ENCODE measurements at places on chromosomes 11 and 22.

DNA sequence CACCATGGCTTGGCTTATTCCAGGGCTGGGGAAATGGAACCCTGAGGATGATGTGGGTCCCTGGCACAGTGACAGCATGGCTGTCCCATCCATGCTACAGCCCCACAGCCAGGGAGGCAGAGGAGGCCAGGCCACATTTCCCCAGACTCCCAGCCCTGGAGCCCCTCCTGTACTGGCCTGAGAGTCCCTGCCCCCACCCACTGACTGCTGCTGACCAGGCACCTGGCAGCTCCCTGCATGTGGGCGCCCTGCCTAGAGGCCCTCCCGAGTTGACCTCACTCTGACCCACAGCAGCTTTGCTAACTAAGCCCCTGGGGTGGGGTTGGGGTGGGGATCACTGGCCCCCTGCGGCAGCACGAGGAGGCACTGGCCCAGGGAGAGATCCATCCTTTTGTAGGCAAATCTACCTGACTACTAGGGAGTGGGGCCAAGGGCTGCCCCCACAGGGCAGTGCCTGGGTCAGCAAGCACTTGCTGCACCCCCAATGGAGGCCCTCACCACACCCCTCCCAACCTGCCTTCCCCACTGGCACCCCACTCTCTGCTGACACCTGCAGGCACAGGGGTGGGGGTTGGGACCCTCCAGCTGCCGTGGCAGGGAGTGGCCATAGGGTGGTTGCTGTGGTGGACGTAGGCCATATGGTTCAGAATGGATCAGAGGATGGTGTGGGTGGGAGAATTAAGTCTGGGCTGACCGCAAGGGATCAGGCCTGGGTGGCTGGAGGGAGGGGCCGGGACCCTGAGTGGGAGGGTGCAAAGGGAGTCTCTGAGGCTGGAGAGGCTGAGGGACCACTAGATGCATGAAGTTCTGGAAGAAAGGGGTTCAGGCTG is 17.4 kb downstream of the ARVCF start:
- DNase-seq: no peak

DNA sequence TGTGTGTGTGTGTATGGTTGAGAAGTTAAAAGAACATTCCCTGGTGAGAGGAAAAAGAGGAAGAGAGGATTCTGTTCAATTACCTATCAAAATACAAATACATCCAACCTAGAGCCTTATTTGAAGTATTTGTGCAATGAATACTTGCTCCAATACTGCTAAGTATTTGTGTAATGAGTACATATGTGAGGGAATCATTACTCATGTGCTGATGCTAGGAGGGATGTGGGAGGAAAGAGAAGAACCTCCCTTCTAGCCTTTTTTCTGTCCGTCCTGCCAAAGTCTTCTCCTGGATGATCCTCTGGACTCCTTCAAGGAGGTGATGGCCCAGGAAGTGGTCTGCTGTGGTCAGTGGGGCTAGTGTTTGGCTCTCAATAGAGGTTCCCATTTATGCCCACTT is 36.0 kb upstream of the ACCSL start:
- no peak for DNase-seq

- no peak for DNase-seq
These were observed 1458.6 kb upstream of the TENM4 start for GRCh38 chr11:80899381-80899780.

- no peak for DNase-seq
These were observed 40.3 kb upstream of the OR5D13 start for GRCh38 chr11:55732936-55733335.

GRCh38 chr22:19174106-19175025 is 4.2 kb downstream of the SLC25A1 start:
- DNase-seq: no peak

GRCh38 chr22:24117942-24118341 is 63.3 kb upstream of the SUSD2 start:
- DNase-seq: peak; percentile 31

GRCh38 chr11:94219771-94220170 is 84.6 kb upstream of the IZUMO1R start:
- no peak for DNase-seq

DNA sequence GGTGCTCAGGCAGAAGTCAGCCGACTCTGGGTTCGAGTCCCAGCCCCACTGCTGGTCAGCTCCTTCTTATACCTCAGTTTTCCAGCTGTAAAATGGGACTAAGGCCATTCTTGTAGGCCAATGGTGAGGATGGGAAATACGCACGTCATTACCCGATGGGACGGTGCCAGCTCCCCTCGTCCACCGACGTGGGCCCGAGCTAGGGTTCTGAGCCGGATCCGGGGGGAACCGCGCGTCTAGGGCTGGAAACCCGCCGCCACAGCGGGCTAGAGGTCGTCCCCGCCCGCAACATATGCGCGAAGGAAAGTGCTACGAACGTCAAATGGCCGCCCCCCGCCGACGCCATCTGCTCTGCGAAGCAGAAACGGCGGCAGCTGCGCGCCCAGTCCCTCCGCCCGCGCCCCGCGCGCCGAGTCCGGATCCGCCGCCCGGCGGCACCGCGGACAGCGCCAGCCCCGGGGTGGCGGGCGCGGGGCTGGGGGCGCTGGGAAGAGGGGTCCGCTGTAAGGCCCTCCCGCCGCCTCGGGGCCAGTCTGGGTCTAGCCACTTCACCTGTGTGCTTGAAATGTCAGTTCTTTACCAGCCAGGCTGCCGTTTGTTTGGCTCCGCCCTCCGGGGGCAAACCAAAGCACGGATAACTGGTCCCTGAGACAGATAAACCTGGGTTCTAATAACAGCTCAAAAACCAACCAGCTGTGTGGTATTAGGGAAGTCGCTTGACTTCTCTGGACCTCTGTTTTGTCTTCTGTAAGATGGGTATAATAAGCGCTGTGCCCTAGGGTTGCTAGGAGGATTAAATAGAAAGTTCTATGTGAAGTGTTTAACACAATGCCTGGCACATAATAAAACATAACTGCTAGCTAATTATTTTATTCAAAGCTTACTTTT is 103.5 kb upstream of the RCN1 start:
- no peak for DNase-seq

DNA sequence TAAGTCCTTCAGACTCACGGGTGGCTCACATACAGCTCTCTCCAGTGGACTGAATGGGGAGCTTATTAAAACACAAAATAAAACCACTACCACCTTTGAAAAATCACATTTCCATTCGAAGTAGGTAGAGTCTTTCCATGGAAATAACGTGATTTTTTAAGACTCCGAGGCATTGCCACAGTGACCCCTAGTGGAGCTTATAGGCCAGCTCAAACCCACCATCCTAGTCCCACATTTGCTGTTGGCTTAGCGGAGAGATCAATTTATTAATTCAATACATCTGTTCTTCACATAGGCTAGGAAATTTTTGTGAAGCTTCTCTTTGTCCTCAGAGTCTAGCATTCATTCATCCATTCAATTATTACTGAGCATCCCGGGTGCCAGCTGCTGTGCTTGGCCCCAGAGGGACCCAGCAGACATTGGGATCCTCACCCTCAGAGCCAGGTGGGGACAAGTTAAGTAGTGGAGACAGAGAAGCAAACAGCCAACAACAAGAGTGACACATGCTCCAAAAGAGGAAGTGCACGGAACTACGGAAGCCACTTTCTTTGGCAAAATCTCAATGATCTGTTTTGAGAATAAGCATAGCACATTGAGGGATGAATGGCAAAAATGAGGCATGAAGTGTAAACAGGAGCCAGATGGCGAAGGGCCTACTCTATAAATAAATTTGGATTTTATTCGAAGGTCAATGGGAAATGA is 10.2 kb upstream of the P4HA3 start:
- DNase-seq: no peak

- no peak for DNase-seq
These were observed 52.4 kb downstream of the RTN4R start for GRCh38 chr22:20215742-20216141.

- DNase-seq: no peak
These were observed 16.9 kb downstream of the ZNF215 start for GRCh38 chr11:6943131-6943530.

DNA sequence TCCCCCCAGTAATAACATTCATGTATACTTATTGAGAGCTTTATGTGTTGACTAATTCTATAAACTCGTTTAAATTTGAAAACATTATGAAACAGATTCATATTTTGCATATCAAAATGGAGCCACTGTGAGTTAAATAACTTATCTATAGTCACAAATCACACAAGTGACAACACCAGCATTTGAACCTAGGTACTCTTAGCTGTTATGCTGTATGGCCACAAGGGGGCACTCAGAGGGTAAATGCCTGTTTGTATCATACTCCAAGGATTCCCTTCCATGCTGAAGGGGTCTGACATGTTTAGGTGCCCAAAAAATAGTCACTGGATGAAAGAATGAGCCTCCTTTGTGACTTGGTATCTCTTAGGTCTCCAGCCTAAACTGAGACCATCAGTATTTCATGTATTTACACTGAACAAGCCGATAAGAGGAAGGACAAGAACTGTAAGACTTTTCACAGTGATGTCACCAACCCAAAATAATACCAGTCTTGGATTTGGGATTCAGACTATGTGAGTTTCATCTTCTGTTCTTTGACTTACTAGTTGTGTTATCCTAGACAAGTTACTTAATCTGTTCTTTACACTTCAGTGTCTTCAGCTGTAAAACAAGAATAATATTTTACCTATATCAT is 12.2 kb upstream of the OR52D1 start:
- peak; percentile 34 for DNase-seq

- no peak for DNase-seq
These were observed 86.0 kb upstream of the SLC22A12 start for GRCh38 chr11:64504999-64505398.

GRCh38 chr11:20489948-20490347 is 102.4 kb downstream of the PRMT3 start:
- no peak for DNase-seq

DNA sequence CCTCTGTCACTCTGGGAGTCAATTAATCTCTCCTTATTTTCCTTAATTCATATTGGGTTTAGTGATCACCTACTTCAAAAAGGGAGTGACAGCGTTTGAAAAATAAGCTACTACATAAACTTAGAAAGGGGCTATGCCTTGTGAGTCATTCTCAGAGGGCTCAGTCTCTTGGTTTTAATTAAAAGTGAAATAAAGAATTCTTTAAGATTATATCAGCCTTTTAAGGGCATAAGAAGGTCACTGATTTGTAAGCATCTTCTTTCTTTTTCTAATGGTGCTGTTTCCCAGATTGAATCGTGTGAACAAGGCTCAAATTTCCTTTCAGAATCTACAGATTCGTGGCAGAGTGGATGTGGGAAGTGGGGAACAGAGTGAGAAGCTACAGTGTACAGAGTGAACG is 636.2 kb upstream of the CCDC90B start:
- DNase-seq: no peak

GRCh38 chr11:62725646-62726045 is 1.6 kb downstream of the HNRNPUL2 start:
- peak; percentile 41 for DNase-seq

DNA sequence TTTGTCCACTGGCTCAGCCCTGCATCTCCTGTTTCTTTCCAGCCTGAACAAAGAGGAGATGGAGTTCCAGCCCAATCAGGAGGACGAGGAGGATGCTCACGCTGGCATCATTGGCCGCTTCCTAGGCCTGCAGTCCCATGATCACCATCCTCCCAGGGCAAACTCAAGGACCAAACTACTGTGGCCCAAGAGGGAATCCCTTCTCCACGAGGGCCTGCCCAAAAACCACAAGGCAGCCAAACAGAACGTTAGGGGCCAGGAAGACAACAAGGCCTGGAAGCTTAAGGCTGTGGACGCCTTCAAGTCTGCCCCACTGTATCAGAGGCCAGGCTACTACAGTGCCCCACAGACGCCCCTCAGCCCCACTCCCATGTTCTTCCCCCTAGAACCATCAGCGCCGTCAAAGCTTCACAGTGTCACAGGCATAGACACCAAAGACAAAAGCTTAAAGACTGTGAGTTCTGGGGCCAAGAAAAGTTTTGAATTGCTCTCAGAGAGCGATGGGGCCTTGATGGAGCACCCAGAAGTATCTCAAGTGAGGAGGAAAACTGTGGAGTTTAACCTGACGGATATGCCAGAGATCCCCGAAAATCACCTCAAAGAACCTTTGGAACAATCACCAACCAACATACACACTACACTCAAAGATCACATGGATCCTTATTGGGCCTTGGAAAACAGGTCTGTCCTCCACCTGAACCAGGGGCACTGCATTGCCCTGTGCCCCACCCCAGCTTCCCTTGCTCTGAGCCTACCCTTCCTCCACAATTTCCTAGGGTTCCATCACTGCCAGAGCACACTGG is 5.0 kb downstream of the FTH1 start:
- DNase-seq: no peak

DNA sequence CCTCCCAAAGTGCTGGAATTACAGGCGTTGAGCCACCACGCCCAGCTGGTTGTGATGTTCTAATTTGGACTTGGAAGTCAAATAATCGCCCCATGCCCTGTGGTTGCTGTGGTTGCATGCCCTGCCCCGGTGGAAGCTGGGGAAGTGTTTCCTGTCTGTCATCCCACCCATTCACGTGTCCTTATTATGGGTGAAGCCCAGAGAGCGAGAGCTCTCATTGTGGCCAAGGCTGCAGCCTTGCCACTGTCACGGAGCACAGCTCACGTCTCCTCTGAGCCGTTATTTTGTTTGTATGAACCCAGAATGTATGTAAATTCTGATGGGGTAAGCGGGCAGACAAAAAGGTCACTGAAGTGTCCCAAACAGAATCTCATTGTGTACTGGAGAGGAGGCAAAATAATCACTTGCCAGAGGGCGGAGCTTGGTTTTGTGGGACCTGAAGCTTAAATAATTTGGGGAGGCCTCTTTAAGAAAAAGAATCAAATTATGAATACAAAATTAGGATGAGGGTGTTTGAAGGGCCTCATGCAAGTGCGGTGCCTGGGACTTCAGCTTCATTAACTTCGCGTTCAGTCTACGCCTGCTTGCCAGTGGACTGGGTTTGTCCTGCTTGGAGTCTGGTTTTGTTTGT is 25.8 kb upstream of the TREH start:
- peak; percentile 66 for DNase-seq

DNA sequence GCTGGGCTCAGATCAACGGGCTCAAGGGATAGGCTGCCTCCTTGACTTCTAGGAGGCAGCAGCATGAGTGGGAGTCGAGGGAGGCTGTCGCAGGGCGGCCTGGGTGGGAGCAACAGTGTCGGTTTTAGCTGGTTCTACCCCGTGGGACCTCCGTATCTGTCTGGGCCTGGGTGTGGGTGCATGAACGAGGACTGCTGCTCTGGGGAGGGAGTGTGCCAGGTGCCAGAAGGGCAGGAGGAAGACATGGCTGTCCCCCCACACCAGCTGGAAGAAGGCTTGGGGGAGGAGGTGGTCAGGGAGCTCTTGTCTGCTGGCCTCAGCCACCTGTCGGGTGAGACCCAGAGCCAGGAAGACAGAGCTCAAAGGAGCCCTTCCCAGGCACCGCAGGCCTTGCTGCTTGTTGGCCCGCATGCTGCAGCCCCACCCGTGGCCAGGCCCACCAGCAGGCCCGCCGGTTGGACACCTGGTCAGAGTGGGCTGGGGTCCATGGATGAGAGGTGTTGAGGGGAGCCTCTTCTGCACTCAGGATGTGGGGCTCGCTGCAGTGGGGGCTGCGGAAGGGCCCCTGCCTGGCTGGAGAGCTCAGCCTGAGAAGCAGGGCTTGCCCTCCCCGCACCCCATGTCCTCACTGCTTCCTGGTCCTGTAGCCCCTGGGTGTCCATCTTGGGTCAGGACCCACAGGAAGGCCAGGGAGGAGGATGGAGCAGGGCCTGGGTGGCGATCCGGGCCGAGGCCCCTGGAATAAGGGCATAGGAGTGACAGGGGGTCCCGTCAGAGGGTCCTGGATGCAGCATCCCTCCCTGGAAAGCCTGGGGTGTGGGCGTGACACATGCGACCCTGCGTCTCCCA is 3.4 kb downstream of the CEND1 start:
- DNase-seq: no peak

- DNase-seq: no peak
These were observed 1.2 kb downstream of the ELFN2 start for GRCh38 chr22:37425800-37426705.

Measured in HAP-1 (cell line).